Stimulated activated CD4-positive, alpha-beta T cell treated with anti-CD3 and anti-CD28 coated beads, Interleukin-1b, Interleukin-23, amount 100 ng/mL, for 1 hour (primary cell): ENCODE measurements at places on chromosomes 1 and 21.

- DNase-seq: no peak
Measured at GRCh38 chr1:67103548-67103947, 31.2 kb downstream of the C1orf141 start.

DNA sequence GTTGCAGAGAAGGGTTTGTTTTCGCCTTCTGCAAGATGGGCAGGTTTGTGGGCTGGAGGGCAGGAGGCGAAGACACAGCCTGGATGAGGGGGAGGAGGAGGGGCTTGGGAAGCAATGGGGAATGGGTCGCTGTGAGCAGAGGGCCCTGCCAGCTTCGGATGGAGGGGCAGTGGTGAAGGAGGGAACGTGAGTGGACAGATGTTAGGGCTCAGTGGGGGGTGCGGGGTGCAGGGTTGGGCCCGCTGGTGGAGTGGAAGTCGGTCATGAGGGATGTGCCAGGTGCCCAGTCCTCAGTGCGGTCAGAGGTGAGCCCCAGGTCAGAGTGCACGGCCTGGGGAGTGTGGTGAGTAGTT lies 55.5 kb upstream of the ABCG1 start:
- no peak for DNase-seq

DNA sequence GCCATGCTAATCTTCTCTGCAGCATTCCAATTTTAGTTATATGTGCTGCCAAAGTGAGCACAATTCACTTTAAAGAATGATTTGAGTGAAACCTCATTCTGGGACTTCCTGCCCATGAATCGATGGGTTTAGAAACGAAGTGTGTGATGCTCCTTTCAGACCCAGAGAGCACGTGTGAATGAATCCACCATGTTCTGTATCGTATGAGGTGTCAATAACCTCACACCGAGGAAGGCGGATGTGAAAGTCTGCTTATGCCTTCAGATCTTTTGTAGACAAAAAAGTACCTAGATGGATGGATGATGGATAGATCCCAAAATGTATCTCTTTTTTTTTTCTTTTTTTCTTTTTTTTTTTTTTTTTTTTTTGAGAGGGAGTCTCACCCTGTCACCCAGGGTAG lies 13.8 kb downstream of the UBASH3A start:
- no peak for DNase-seq

DNA sequence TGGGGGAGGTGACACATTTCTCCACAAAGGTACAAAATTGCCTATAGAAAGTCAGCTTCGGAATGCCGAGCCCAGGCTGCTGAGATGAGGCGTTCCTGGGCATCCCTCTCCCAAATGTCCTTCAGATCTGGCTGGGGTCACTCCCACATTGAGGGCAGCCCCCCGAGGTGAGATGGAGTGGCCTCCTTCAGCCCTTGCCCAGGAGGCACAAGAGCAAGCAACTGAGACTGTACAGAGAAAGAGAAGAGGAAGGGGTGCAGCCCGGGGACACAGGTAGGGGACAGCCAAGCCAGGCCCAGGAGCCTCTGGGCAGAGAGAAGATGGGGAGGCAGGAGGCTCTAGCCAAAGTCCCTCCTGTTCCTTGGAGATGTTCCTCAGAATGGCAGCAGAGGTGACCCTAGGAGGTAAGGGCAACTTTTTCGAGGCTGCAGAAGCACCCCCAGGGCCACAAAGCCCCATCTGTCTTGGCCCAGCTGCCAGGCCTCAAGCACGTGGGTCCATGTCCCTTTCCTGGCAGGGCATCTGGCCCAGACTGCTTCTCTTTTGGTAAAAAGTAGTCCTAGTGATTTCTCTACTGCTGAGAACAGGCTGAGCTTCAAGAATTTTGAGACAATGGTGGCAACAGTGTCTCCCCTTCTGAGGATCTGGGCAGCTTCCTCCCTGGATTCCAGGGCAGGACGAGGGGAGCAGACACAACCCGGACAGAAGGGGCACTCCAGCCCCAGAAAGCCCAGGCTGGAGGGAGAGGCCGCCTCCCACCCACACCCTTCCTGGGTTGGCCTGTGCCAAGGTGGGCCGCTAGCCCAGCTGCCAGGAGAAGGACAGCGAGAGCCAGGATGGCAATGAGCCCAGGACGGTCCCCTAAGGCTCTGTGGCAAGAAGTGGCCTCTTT lies 68.0 kb downstream of the LRRN2 start:
- DNase-seq: no peak

GRCh38 chr1:54846301-54846700 lies 40.7 kb downstream of the DHCR24 start:
- no peak for DNase-seq
